ENCODE measurements at places on chromosomes 7 and 10.

DNA sequence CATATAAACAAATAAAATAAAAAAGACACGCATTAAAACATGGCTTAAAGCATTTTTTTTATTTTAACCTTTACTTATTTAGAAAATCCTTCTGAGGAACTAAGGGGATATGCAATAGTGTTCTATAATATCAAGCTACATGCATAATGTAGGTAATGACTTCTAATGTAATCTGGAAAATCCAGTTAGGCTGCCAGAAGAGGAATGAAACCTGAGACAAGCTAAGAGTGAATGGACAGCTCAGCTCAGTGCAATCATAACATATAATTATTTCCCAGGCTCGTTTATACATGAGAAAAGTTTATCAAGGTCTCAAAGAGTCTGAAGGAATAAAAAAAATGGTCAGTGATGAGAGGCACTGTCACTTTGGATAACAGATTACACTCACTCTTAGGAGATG lies 649.0 kb upstream of the PCDH15 start:
- DNase-seq = no peak

DNA sequence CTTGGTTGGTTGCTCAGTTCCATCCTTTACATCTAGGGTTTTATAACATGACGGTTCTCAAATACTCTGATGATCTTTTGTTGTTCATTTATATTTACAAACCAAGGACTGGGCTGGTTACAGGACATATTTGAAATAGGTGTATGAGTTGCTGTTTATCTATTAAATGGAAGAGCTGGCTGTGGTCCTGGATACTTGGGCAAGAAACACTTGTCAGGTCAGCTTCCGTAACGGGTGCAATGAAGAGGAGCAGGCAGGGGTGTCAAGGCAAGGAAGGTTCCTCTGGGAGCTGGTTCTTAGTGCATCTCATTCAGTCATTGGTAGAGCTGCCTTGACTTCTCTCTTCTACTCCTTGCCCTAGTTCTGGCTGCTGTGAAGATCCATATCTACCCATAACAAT lies 4.8 kb upstream of the TMEM26 start:
- no peak for DNase-seq

- no peak for DNase-seq
Measured at GRCh38 chr10:97228130-97228774, 42.5 kb upstream of the SLIT1 start.

DNA sequence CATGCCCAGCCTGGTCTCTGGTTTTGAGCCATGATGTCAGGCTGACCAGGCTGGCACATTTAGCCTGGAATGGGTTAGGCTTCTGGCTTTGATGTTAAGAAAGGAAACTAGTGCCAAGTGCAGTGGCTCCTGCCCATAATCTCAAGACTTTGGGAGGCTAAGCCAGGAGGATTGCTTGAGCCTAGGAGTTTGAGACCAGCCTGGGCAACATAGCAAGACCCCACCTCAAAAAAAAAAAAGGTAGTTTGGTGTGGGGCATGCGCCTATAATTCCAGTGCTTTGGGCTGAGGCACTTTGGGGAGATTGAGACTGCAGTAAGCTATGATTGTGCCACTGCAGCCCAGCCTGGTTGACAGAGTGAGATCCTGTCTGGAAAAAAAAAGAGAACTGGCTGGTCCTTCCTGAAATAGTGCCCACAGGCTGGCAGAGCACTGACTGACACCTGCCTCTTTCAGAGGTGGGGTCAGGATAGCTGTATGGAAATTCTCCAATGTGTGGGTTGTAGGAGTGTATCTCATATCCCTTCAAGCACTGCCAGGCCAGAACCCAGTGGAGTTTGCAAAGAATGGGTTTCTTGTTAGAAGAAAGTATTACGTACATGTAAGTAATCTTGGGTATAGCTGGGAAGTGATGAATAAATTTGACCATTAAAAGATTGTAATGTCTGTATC lies 61.3 kb downstream of the KAT6B start:
- no peak for DNase-seq

DNA sequence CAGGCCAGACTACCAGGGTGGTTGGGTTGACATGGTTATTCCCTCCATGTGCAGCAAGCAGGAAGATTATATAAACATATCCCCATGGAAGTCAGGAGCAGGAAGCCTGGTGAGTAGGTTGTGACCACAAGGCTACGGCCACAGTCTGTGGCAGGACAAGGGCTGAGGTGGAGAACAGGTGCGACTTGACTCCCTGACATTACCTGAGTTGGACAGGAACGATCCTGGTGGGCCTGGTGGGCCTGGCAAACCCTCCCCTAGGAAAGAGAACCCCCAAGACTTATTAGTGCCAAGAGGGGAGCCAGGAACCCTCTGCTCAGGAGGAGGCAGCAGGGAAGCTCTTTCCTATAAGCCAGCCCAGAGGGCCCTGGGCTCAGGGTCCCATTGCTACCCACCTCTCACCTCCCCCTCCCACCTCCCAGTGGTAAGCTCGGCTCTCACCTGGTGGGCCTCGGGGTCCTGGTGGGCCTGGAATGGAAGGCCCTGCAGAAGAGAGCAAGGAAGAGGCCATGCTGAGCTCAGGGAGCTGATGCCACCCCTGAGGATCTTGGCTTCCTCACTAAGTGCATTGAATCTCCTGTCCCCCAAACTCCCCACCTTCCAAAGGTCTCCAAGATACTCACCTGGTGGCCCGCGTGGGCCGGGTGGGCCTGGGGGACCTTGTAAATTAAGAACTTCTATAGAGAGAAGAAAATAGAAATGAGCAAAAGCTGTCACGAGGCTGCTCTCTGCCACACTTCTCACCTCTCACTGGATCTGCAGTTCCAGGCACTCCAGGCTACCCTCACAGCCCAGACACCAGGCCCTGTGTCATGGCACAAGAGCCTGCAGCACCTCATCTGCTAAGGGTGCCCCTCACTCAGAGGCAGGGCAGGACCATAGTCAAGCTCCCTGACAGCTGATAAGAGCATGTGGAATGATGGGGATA lies 44.6 kb downstream of the COL17A1 start:
- no peak for DNase-seq

DNA sequence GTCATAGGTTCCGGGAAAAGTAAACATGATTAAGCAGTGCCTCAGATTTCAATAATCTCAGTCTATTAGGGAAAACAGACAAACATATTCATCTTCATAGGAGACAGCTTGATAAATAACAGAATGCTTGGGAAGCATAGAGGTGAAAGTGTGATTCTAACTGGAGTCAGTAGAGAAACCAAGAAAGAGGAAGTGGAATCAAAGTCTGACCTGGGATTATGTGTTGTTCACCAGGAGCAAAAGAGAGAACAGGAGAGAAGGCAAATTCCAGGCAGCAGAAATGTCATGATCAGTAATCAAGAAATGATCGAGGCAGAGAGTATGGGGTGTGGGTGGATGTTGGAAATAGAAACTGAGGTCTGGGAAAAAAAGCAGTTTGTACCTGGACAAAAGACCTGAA lies 43.7 kb downstream of the DGKB start:
- DNase-seq = no peak

- DNase-seq = no peak
Measured at GRCh38 chr7:35647171-35647574, 47.8 kb downstream of the HERPUD2 start.

DNA sequence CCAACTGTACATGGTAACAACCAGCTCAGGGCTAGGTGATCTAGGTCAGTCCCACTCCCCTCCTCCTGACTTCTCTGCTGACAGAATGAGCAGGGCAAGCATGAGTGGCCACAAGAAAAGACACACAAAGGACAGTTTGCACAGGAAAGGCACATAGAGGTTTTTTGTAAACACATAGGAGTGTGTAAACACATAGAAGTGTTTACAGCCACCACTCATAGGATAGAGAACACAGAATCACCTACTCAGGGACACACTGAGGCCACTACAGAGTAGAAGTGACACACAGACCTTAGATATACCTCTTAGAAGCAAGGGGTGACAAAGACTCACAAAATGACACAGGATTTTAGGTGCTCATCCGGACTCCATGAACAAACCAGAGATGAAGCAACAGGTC lies 19.0 kb downstream of the NUDCD3 start:
- DNase-seq = no peak

Measured in NCI-H2227 treated with DMSO at 0.1 percent for 48 hours (cell line).